ENCODE measurements at places on chromosomes 2 and 18.

- no peak for DNase-seq
Observed at GRCh38 chr2:37090019-37090477, 5.7 kb downstream of the GPATCH11 start.

DNA sequence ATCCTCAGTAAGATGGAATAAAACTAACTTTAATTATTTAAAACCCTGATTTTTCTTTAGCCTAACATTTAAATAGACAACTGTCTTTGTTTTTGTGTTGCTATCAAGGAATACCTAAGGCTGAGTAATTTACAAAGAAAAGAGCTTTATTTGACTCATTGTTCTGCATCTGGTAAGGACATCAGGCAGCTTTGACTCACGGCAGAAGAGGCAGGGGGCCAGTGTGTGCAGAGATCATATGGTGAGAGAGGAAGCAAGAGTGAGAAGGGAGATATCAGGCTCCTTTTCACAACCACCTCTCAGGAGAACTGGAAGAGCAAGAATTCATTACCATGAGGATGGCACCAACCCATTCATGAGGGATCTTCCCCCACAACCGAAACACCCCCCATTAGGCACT is 64.6 kb upstream of the TFPI start:
- DNase-seq, result no peak

DNA sequence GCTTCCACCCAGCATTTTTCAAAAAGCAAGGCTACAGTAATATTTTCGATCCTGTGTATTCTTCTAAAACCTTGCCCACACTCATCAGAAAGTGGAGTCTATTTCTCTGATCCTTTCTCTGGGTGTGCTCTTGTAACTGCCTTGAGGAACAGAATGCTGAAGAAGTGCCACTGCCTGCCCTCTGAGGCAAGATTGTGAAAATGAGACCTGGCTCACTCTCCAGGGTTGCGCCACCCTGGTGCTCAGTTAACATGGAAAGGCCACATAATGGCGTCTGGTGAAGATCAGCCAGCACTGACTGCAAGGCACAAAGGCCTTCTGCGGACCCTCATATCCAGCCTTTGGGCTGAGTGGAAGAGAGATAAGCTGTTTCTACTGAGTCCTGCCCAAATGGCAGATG is 11.2 kb upstream of the SH3RF3 start:
- no peak for DNase-seq

- no peak for DNase-seq
Observed at GRCh38 chr2:176270100-176270750, 983 bp downstream of the MTX2 start.

GRCh38 chr2:241009191-241009590 is 10.8 kb downstream of the SNED1 start:
- DNase-seq, result no peak

GRCh38 chr2:180225118-180225517 is 218.0 kb upstream of the CWC22 start:
- DNase-seq, result no peak

- no peak for DNase-seq
Observed at GRCh38 chr18:58287353-58288274, 243.6 kb downstream of the NEDD4L start.

- DNase-seq, result peak; percentile 68
Observed at GRCh38 chr2:15788455-15788829, 151.9 kb upstream of the MYCN start.

GRCh38 chr18:29753379-29753778 is 1289.2 kb downstream of the DSC3 start:
- no peak for DNase-seq

GRCh38 chr2:204545861-204546735 is 823 bp downstream of the PARD3B start:
- DNase-seq, result no peak

- no peak for DNase-seq
Observed at GRCh38 chr2:240934701-240935102, 28.6 kb downstream of the CROCC2 start.

- no peak for DNase-seq
Observed at GRCh38 chr2:75558786-75559679, 1.7 kb downstream of the EVA1A start.

DNA sequence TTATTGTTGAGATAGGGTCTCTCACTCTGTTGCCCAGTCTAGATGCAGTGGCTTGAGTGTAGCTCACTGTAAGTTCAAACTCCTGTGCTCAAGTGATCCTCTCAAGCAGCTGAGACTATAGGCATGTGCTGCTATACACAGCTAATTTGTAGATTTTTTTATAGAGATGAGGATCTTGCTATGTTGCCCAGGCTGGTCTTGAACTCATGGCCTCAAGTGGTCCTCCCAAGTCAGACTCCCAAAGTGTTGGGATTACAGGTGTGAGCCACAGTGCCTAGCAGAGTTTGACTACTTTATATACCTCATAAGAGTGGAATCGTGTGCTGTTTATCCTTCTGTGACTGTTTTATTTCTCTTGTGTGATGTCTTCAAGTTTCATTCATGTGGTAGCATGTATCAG is 60.3 kb downstream of the TANC1 start:
- no peak for DNase-seq

DNA sequence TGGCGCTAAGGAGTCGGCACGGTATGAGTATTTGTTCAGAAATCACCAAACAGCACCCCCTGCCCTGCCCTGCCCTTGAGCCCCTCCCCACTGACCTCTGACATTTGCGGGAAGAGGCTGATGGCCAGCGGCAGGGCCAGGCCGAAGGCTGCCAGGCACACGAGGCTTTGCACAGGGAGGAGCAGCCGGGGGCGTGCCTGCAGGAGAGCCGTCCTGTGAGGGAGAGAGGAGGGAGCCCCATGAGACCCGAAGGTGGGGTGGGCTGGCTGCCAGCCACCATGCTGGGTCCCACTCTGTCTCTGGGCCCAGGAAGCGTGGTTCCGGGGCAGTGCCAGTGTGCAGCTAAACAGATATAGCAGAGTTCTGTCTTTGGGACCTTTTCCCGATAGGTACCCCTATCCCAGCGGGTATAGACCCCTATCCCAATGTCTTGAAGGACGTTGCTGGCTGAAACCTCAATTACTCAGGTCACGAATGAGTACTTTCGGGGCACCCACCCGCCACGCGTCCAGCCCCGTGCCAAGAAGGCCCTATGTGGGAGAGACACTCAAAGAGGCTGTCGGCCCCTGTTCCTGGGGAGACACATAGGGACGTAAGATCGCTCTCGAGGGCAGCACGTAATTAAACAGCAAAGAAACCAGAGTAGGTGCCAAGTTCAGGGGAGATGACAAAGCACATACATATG is 43.9 kb downstream of the EMX1 start:
- DNase-seq, result no peak

DNA sequence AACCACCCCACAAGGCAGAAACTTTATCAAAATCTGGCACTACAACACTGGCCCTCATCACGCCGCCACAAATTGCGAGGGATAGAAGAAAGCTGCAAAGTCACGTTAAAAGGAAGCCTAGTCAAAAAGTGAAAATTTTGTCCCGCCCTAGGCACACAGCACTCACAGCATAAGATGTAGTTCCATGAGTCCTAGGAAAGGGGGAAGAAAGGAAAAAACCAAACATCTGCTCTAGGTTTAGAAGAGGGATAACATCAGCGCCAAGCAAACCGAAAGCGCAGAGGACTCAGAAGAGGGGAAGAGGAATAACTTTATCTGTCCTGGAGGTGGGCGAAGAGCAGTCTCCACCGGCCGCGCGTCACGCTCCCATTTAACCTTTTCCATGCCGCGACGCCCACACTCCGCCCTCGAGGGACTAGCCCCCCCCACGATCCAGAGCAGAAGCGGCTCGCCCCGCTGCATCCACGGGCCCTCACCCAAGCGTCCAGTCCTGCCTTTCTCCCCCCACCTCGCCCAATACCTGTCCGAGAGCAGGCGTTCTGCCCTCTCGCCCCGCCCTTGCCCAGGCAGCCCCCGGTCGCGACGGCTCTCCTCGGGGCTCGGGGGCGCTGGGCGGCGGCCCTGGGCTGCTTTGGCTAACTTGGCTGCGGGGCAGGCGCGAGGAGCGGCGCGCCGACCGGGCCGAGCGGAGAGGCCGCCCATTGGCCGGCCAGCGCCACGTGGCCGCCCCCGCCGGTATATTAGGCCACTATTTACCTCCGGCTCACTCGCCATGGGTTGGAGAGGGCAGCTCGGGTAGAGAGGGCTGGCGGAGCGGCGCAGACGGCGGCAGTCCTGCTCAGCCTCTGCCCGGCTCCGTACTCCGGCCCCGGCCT is at the start of gene HOXD1:
Gene HOXD1 (plus strand): TSS at position 770 of the 875 bp plus-strand sequence. CDS start 134 bp downstream, outside the sequence.
- no peak for DNase-seq

- no peak for DNase-seq
Observed at GRCh38 chr2:105904938-105905337, 160.2 kb downstream of the NCK2 start.

DNA sequence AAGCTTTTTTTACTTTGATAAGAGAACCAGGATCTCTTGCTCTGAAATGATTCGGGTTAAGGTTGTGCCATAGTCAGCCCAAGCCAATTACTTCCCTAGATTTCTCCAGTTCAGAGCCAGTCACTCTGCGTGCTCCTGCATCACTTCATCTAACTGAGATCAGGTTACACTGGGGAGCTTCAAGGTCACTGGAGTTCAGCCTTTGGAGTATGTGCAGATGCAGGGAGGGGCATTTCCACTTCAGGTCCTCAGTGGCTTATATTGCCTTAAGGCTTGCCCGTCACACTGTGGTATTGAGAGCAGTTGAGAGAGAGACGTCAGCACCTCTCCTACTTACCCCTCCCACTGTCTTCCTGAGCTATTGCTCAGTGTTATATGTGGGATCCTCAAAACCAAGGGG is 317.8 kb downstream of the EPHA4 start:
- DNase-seq, result no peak

DNA sequence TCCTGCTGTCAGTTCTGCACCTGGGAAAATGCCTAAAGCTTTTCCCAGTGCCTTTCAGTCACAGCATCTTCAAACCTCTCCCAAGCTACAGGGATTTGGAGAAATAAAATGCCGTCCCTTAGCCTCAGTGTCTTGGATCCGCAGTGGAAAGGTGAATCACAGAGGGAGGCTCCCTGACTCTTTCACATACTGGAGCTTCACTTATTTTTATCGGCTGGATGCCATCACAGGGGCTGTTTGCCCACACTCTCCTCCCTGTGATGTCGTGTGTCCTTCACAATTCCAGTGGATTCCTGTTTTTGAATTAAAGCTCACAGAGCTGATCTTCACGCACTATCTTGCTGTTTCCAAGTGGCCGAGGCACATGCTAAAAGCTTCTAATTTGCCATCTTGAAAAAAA is 1303.1 kb upstream of the DDX18 start:
- DNase-seq, result no peak

GRCh38 chr2:71547616-71548285 is 94.4 kb downstream of the DYSF start:
- DNase-seq, result no peak

GRCh38 chr2:134712736-134713135 is 6.1 kb downstream of the TMEM163 start:
- no peak for DNase-seq

DNA sequence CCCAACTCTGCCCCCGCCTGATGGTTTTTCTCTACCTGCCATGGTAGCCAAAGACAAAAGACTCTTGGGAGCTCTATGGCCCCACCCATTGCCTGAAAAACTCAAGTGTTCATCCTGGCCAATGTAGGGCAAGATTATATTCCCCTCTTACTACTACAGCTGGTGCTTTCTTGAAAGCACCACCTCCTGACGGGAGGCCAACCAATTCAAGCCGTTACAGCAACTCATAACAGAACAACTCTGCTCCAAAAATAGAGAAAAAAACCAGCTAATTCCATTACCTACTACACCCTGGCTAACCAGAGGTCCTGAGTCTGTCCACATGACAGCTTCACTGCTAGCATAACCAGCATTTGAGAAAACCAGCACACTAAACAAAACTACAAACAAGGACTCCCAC is 127.5 kb upstream of the GAREM1 start:
- no peak for DNase-seq

GRCh38 chr2:196481324-196481697 is 158.2 kb upstream of the CCDC150 start:
- DNase-seq, result no peak

DNA sequence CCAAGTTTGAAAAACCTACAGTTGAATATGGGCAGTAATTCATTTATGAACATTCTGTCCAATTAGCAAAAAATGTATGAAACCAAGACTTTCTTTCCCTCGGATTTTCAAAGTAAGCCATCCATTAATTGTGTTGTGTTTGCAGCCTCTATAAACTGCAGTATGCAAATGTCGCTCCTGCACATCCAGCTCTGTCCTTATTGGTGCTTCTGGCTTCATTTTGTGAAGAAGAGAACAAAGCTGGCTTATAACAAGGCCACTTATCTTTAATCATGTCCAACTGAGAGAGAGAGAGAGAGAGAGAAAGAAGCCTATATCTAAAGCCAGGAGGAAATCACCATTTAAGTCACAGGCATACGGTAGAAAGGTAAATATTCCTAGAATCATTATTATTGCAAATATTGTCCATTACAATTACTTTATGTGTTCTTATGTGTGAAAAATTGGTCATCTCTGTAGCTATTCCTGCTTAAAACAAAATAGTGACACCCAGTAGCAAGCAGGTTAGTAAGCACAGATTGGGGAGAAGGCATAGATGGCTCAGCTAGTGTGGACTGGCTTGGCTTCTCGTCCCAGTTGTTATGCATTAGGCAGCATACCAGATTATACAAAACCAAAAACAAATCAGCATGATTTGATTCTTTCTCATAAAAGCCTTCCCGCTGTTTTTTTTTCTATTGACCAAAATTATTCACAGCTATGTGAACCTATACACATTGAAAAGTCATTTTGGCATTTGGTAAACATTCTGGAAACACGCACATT is 726.4 kb upstream of the SOX11 start:
- DNase-seq, result no peak

- no peak for DNase-seq
Observed at GRCh38 chr2:178553047-178553446, 72.8 kb downstream of the PLEKHA3 start.

DNA sequence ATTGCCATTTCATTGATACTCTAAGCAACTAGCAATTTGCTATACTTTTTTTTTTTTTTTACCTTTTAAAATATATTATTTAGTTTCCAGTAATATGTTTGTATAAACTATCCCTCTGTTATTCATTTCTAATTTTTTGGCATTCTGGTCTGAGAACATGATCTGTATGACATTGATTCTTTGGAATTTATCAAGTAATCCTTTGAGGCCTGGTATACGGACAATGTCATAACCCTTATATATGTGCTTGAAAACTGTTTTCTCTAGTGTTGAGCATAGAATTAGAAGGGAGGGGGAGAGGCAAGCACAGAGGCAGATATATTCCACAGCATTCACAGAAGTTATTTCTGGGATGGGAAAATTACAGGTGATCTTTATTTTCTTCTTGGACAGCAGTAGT is 48.2 kb upstream of the POLE4 start:
- DNase-seq, result no peak

DNA sequence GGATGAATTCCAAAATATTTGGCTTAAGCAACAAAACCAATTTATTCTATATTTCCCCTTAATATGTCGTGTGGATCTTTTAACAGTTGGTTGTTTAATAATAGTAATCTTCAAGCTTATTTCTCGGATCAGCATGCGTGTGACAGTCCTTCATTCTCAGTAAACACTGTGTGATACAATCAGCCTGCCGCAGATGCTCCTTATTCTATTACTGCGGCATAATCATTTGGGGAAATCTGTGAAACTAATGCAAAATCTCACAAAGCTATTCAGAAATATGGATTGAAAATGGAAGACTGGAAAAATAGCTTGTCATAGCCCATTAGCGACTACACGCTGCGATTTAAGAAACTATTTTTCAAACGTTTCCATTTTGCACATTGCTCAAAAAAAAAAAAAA is 36.9 kb downstream of the LINC00305 start:
- no peak for DNase-seq

Measured in neural crest cell (in vitro differentiated cells).